ENCODE measurements at places on chromosomes 1 and 21. TPM values are rescaled to one million over a fixed set of nuclear protein-coding genes. Genes with fewer than 3 reads are reported as not detected.

GRCh38 chr1:200029822-200030152, 2.3 kb downstream of the NR5A2 start:
- no peak for DNase-seq

DNA sequence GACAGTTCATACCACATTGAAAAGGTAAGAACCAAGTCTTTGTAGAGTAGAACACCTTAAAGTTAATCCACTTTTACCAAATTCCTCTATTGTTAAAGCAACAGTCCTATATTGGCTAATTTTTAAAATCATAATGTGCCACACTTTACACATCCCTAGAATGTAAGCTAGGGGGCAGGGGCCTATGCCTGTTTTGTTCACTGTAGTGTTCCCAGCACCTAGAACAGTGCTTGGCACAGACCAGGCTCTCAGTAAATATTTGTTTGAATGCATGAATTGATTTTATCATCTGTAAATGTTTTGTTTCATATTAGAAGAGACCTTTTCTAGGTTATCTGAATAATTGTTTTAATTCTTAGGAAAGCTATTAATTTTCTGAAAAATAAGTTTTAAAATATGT, 9.1 kb downstream of the SMAP2 start:
- no peak for DNase-seq

DNA sequence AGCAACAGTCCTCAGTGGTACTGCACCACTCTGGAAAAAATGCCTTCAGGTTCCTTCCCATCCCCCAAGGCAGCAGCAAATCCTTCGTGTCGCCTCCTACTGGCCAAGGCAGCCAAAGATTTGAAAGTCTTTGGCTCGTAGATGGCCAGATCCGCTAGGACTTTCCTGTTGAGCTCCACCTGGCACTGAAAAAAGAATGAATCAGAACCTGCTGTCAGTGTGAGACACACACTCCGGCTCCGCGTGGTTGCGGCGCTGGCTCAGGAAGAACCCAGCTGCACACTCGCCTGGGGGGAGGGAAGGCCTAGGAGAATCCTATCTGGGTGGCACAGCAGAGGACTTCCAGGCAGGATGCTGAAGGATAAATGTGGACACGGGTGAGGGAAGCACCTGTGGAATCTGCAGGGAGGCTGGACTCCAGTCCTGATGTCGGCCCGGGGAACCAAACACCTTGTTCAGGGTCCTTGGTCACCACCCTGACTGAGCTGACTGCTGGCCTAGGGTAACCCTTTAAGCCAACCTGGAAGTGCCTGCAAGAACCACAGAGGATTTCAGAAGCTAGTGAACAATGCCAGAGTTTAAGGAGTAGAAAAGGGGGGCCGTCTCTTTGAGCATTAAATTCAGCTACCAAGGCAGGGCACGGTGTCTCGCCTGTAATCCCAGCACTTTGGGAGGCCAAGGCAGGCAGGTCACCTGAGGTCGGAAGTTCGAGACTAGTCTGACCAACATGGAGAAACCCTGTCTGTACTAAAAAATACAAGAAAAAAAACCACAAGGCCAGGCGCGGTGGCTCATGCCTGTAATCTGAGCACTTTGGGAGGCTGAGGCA, 3.2 kb upstream of the CCNL2 start:
- peak; percentile 52 for DNase-seq

- peak; percentile 74 for DNase-seq
These were observed at the start of gene RGS16 for GRCh38 chr1:182604175-182605164. Gene RGS16 (minus strand): TSS chr1:182604389. CDS start chr1:182604259, 130 bp downstream.

The CELA2A gene
- total RNA-seq, result not detected

The TEKT2 gene
- 5.8 TPM for total RNA-seq

DNA sequence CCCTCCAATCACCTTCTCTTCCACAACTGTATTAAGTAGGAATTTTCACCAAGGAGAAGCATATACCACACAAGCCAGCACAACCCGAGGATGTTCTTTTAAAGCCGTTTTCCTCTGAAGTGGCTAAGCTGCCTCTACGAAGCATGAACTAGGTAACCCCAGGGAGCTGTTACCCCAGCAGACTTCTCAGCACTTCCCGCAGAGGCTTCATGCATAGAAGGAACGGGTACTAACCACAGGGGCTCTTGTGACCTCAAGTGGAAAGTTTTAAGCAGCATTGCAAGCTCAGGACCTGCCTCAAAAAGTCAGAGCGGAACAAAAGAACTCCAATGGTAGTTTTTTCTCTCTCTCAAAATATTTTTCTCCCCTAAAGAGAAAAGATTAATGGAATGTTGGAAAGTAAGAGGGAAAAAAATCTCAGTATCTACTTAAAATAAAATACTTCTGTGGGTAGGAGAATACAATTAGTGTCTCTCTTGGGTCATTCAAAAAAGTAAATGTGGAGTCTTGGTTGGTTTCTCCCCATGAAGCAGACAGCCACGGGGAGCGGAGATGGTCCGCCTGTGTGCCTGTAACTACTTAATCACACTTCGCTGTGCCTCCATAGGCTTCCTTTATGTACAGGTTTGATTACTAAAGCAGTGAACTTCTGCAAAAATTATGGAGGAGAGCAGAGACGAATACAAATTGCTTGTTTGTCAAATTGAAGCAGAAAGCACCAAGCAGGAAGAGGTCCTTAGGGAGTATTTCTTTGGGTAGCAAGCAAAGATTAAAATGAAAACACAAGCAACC, 40.9 kb downstream of the STX6 start:
- DNase-seq, result no peak

- DNase-seq, result no peak
These were observed 86.9 kb downstream of the LRRC8D start for GRCh38 chr1:89907727-89908212.

- no peak for DNase-seq
These were observed 77.9 kb downstream of the ADARB1 start for GRCh38 chr21:45152265-45152746.

DNA sequence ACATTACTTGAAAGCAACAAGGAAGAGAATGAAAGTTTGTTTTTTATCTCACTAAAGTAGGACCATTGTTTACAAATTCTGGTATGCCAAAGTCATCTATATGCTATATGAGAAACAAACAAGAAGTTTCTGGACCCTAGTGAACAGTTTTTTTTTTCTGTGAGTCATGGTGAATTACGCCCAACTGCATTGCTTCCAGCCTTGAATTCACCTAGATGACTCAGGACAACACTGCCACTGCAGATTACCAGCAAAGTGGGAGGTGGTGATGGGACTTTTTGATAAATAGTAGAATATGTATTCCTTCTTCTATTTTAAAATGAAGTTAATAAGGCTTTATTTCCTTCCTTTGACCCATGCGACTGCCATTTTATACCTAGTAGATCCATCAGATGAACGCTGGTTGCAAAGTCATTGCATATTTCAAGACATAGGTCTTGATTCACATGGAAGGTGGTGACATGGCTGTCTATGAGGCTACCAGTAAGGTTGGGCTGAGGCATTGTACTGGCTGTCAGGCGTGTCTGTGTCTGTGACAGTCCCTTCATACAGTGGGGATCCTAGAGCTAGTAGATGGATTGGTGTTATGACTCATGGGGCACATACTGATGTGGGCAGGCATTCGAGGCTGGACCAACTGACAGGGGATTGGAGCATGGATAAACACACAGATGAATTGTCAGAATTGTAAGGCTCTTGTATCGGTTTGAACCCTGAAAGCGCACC, 49.1 kb upstream of the APOBEC4 start:
- DNase-seq, result no peak

- DNase-seq, result no peak
These were observed 82.0 kb upstream of the RUNX3 start for GRCh38 chr1:25011943-25012638.

The DEPDC1 gene
- total RNA-seq, result 5.2 TPM

DNA sequence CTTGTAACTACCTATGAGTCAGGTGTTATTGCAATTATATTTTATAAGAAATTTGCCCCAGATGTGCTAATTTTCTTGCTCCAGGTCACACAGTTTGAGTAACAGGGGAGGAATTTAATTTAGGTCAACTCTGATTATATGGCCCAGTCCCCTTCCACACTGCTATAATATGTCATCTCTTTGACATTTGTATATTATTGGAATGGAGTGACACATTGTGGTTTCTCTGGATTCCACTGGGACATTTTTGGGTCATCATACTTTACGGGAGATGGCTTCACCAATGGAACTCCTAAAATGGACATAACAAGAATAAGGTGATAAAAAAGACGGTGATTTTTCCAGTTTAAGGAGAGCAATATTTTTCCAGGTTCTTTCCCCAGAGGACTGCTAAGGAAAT, 191.2 kb downstream of the DISC1 start:
- no peak for DNase-seq

GRCh38 chr1:211420389-211420788, 71.6 kb downstream of the RD3 start:
- no peak for DNase-seq

DNA sequence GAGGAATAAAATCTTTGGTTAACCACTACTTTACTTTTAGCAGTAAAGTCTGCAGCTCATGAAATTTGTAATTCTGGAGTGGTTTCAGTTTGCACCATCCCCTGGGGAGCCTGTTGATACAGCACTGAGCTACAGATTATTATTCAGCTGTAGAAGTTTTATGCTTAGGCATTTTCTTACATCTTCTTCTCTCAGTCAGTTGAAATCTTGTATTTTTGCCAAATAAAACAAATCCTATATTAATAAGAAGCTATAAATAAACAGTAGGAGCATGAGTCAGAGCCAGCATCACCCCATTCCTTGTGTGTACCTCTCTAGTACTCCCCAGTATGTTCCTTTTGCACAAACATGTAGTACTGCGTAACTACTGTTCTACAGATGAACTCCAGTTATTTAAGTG, 118.9 kb downstream of the ATF6 start:
- no peak for DNase-seq

- no peak for DNase-seq
These were observed 211.9 kb upstream of the IRF2BP2 start for GRCh38 chr1:234821840-234822239.

The BLACAT1 gene
- total RNA-seq, result 2.7 TPM

- DNase-seq, result no peak
These were observed 97.3 kb upstream of the HMCN1 start for GRCh38 chr1:185636848-185637247.

The NR5A2 gene
- total RNA-seq, result 3.1 TPM

- peak; percentile 14 for DNase-seq
These were observed 158.9 kb upstream of the COA6 start for GRCh38 chr1:234214129-234214910.

DNA sequence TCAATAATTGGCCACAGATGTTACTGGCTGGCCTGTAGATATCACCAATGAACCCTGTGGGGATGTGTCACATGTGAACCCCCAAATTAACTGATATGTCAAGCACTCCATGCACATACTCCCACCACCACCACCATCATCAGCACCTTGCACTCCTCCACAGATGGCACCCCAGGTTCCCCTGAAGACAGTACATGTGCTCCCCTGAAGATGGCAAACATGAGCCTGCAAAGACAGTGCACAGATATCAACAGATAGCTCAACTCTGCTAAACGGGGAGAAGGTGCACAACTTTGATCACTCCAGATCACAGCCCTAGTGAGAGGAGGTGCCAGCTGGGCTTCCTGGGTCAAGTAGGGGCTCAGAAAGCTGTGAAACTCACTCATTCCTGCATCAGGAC, 74.4 kb downstream of the CLCA4 start:
- no peak for DNase-seq

- no peak for DNase-seq
These were observed 1.8 kb upstream of the GBP5 start for GRCh38 chr1:89274411-89274857.

- DNase-seq, result no peak
These were observed 18.9 kb downstream of the ARHGEF16 start for GRCh38 chr1:3473381-3473844.

The A3GALT2 gene
- not detected for total RNA-seq

The AADACL3 gene
- not detected for total RNA-seq

DNA sequence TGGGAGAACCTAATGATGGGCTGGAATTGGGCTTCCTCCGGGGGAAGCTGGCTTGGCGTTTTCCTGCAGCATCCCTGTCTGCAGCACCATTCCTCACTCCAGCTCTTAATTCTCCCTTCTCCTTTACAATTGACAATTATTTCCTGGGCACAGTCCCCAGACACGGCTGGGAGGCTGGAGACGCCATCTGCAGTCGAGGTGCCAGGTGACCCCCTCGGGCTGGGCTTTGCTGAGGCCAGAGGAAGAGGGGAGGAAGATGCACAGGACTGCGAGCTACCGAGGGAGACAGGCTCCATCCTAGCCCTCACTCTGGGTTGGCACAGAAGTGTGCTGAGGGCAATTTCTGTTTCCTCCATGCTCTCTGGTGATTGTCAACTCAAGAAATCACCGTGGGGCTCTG, 453.8 kb downstream of the PTPRU start:
- DNase-seq, result no peak

The ZNF691 gene
- total RNA-seq, result 9.9 TPM
